COLO829 (cell line): ENCODE measurements at places on chromosomes 7 and 10.

- DNase-seq, result no peak
Observed at GRCh38 chr10:3763852-3764625, 21.0 kb downstream of the KLF6 start.

GRCh38 chr7:155899596-155899995, 87.3 kb upstream of the SHH start:
- DNase-seq, result no peak

DNA sequence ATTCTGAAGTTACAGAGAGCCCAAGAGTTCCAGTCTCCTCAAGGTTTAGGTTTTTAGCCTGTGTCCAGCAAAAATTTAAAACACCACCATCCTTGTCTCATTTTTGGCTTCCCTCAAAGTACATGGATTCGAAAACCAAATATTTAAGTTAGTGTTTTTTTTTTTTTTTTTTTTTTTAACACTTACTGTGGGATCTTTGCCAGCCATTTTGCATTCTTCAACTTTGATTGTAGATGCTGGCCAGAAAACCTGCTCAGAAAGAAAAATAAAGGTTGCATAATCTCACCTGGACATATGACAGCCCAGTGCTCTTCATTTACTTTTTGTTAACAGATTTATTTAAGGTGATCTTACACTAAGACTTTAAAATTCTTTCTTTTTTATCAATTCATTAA, 91.6 kb downstream of the SEMA3C start:
- DNase-seq, result no peak

DNA sequence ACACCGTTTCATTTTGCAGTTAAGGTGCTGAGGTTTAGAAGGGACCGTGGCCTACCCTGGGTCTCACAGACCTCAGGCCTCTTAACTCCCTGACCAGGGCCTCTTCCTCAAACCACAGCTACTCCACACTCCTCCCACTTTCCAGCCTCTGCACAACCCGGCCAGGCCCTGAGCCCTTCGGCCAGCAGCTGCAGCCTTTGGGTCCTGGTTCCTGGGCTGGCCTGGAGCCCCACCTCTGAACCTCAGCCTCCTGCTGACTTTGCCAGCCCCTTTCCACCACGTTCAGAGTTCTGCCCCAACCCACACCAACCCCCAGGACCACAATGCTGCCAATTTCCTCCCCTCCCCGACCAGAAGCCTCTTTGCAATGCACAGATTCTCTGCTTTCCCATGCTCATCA, 84.1 kb downstream of the VOPP1 start:
- no peak for DNase-seq

DNA sequence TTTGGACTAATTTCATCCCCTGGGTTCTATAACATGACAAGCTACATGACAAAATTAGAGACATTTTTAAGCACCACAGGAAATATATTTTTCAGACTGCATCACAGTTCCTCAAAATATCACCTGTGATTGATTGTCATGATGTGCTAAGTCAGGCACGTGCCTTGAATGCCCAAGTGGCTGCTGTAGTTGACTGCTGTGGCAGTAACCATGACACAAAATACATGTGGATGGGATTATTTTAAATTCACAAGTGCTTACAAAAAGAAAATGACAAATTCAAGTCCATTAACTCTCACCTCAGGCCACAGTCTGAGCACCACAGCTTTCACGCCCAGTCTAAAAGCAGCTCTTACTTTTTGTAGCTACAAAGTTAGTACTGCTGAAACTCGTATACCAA, 45.5 kb downstream of the TNPO3 start:
- DNase-seq, result no peak

- no peak for DNase-seq
Observed at GRCh38 chr10:74011770-74012169, 13.9 kb downstream of the VCL start.

DNA sequence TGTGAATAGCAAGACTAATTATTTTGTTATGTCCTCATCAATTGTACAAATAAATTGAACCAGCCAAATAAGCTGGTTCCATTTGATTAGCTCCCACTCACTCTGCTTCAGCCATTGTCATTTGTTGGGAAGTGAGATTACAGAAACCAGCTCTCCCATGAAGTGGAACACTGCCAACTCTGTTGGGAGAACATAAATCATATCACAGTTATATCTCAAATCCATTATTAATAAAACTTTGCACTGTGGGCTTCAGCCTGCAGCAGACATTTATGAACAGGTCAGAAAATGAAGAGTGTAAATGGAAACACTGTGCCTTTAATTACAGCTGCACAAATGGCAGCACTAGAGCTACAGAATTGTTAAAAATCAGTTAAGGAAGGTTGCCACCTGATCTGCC, 46.7 kb upstream of the TEX47 start:
- no peak for DNase-seq

- no peak for DNase-seq
Observed at GRCh38 chr7:144671429-144671828, 164.4 kb downstream of the TPK1 start.

- no peak for DNase-seq
Observed at GRCh38 chr7:87316097-87316700, 29.3 kb upstream of the CROT start.

GRCh38 chr10:91090761-91091529, 129.5 kb upstream of the PCGF5 start:
- DNase-seq, result no peak

GRCh38 chr7:506391-506831, 13.2 kb downstream of the PDGFA start:
- no peak for DNase-seq

GRCh38 chr10:43383204-43383971, 12.0 kb downstream of the FXYD4 start:
- DNase-seq, result no peak

DNA sequence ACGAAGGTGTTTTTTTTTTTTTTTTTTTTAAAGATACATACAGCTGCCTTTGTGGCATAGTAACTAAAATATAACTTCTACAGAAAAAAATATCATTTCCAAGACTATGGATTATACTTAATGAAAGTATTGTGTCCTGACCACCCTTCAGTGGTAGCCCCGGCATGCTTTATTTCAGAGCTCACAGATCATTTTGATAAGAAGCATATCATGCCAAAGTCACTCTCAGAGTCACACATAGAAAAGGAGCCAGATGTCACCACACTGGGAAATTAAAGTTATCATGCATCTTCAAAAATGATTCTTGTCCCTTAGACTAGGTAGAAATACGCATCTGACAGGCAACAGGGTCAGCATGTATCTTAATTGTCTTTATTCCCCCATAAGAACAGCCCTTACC, 3.0 kb downstream of the ADARB2 start:
- no peak for DNase-seq

DNA sequence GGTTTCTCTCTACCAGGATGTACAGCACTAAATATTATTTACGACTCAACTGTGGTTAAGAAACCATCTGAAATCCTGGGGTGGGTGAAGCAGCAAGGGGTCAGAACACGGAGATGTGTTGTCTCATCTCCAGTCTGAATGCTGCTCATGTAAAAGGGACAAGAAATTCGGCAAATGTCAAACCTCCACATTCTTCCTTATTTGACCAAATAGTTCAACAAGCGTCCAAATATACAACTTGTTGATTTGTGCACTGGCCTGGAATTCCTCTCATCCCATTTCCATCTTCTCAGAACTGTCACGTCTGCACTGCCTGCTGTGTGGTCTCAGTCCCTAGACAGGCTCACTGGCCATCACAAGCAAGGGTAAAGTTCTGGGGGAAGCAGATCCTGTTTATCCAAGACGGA, 520.0 kb downstream of the PARD3 start:
- no peak for DNase-seq

DNA sequence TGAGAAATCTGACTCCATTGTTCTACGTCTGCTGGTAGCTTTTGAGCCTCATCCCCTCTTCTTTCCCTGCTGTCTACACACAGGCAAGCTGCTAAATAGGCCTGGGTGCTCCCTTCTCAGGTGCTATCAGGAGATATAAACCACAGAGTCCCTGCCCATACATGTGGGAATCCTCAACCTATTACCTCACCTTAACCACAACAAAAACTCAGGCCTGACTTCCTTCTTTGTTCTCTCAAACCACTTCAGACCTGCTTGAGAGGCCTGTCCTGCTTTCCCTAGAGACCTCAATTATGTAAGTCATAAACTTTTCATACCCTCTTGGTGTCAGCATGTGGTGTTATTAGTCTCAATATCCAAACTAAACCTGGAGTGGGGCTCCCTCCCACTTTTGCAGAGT, 75.0 kb upstream of the MAGI2 start:
- DNase-seq, result no peak

DNA sequence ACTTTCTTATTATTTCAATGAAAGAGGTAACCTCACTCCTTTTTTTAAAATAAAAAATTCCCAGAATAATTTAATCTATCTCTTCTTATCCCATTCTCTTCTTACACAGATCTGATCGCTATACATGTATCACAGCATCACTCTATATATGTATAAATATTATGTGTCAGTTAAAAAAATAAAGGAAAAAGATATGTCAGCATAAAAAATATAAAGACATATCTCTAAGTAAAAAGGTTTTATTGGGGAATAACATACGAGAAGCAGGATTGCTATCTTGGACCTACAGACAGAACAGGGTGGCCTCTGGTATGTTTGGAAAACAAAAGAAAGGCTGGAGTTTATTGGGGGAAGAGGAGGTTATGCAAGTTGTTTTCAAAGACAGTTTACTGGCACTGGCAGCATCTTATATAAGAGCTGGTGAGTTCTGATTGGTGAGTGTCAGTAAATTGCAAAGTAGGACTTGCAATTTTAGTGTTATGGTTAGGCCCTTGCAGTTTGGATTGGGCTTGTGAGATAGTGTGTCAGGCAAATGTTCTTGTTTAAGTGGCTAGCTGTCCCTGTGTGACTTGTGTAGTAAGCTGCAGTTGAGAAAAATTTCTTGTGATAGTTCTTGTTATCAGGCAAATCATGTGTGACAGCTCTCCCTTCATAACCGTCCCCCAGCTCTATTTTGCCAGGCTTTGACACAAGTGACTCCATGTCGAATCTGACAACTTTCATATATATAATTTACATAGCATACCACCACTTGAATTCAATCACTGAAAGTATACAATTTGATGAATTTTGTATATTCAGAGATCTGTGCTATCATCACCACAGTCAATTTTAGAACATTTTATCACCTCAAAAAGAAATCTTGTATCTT, 118.2 kb downstream of the HBP1 start:
- DNase-seq, result no peak

DNA sequence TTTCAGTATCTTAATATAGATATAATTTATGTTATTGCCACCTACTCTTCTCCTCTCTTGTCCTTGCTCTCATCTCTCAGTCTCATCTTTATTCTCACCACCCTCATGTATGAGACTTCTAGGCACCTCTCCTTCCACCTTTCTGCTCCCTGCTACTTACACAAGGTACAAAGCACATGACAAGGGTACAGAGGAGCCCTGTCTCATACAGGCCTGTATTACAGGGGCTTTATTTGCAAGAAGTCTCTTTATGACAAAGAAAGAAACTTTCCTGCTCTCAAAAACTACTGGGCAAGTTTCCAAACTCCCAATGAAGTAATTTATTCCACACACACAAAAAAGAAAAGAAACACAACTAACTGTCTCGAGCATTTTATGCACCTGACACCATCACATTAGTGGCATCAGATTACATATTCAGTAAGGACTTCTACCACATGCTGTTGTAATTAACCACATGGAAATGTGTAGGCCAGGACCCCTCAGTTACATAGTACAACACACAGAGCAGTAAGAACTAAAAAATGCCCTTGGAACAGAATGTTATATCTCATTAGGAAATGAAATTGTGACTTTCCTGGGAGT, 253.1 kb downstream of the FZD1 start:
- DNase-seq, result no peak

DNA sequence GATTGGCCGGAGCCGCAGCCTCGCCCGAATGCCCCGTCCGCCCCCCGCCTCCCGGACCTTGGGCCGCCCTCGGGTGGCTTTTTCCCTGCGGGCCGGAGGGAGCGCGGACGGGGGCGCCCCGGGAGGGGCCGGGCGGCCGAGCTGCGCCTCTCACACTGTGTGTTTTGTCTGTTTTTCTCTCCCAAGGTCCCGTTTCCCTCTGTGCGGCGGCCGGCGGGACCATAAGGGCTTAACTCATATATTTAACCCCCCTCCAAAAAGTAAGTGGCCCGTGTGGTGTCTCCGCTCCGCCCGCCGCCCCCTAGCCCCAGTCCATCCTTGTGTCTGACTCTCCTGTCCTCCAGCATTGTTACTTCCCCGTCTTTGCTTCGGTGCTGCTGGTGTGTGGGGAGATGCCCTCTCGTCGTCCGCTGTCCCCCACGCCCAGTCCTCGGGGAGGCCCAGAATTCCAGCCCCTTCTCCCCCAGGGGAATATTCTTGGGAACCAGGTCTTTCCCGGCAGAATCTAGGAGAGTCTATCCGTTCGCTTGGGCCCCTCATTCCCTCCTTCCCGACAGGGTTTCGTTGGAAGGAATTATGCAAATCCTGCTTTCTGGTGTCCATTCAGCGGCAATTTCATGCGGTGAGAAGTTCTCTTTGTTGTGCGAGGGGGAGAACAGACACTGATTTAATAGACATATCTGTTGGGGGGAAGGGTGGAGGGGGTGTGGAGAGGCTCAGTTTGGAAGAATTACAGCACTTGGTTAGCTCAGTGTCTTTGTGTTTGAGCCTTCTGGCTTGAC, 1.3 kb downstream of the LCOR start:
- DNase-seq, result no peak

DNA sequence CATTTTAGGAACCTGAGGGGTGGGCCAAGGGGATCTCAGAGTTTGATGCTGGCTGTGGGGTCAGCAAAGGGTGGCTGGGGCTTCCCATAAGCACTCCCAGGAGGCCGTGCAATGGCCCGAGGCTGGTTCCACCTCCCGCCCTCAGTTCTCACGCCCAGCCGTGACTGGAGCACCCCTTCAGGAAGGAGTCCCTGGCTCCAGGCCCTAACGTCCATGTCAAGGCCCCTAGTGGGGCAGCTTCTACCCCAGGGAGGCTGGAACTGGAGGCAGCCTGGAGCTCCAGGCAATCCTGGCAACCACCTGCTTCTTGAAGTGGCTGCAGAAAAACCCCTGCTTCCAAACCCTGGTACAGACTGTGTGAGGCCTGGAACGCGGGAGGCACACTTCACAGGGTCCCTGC, 165.5 kb downstream of the DIP2C start:
- DNase-seq, result no peak

DNA sequence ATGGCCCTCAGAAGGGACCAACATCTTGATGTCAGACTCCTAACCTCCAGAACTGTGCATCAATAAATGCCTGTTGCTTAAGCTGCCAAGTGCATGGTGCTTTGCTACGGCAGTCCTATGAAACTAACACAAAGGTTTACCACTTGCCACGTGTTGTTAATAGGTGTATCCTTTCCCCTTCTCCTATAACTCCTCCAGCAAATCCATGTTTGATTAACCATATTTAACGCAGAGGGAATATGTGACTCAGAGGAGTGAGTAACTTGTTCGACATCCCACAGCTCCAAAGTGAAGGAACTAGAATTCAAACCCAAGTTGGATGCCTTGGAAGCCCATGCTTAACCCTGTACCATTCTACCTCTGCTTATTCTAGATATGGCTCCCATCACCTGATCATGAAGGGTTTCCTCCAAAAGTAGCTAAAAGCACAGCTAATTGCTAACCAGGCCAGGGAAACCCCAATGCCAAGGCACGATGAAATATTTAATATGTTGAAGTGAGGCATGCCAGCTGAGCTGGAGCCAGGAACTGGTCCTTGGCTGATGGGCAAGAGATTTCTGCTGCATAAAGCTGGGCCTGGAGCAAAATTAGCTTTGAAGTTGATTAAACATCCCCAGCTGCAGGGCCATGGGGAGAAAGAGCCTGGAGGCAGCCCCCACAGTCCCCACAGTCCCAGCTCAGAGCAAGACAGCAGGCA, 131.9 kb downstream of the C10orf90 start:
- no peak for DNase-seq
